Hematopoietic multipotent progenitor cell treated with erythropoietin and hydrocortisone succinate and interleukin-3 and kit ligand, for 17 days (in vitro differentiated cells): ENCODE measurements at places on chromosomes 5 and 9.

GRCh38 chr5:168295574-168296201, 4.2 kb downstream of the WWC1 start:
- no peak for DNase-seq

DNA sequence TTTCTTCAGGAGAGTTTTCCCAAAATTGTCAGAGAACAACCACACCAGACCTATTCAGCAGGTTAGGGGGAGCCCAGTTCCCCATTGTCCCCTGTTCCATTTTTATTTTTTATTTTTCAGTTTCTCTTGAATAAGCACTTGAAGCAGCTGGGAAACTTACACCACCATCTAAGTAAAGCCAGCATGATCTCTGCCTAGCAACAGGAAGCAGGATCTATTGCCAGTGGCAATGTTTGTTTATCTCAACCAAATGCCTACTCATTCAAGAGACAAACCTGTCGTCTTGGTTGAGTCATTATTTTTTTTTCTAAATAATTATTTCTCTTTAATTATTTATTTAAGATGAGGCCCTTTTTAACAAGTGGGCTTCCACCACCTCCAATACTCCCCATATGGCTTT, 379.3 kb downstream of the PLK2 start:
- no peak for DNase-seq

- no peak for DNase-seq
Observed at GRCh38 chr5:126445502-126446174, 22.4 kb downstream of the GRAMD2B start.

- no peak for DNase-seq
Observed at GRCh38 chr5:74633695-74634094, 6.8 kb downstream of the ENC1 start.

GRCh38 chr9:123550012-123550411, 194.0 kb downstream of the CRB2 start:
- DNase-seq = peak; percentile 16

- DNase-seq = no peak
Observed at GRCh38 chr9:127258606-127259471, 5.7 kb upstream of the GARNL3 start.

- DNase-seq = peak; percentile 77
Observed at GRCh38 chr5:42912184-42912798, 100.6 kb upstream of the SELENOP start.

- DNase-seq = no peak
Observed at GRCh38 chr9:78130004-78130403, 98.4 kb upstream of the GNAQ start.

- no peak for DNase-seq
Observed at GRCh38 chr9:135555910-135556309, 5.6 kb upstream of the PAEP start.

DNA sequence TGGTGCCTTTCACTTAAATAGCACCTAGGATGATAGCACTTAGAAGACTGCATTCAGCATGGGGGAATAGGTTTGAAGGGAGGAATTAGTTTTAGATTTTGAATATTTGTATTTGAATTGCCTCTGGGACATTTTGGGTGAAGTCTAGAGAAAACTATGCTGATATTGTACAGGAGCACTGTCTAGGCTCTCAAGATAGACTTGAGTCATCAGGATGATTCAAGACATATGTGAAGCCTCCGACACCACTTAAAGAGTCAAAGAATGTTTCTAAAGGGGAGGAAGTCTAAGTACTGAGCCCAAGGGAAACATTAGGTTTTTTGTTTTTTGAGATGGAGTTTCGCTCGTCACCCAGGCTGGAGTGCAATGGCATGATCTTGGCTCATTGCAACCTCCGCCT, 63.9 kb upstream of the CCDC180 start:
- no peak for DNase-seq

DNA sequence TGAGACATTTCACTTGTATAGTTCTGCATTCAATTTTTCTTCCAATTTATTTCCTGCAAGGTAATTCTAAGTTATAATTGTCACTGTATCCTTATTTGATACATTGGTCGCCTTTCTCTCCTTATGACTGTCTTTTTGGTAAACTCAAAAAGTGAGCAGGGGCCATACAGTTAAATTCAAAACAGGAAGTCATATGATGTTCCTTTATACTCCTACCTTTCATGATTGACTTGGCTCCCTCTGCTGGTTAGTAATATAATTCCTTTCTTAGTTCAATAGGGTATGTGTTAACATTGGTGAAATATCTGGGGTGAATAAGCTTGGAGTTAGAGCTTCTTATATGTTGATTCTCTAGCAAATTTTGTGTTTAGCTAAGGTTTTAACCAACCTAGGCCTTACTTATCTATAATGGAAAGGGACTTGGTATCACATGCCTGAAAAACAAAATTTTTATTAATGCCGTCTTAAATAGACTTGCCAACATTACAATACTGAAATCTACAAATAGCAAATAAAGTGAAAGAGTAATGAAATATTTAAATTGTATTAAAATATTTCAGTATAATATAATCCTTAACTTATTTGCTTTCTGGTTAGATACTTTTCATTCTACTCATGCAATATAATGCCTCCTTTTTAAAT, 6.0 kb upstream of the NIPBL start:
- peak; percentile 90 for DNase-seq

DNA sequence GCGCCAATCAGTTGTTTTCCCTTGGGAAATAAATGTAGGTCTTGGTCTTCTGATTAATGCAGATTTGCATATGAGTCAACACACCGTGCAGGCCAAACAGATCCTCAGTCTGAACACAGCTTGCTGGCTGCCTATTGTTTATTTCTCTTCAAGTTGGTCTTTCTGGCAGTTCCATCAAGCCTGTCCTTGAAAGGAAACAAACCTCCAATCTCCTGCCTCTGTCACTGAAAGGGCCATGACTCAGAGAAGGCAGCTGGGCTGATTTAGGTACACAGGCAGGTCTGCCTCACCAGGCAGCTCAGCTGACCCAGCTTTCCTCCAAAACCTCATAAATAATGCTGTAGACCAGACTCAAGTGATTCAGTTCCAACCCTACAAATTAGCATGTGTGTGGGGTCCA, 175.9 kb downstream of the MAN2A1 start:
- DNase-seq = no peak

GRCh38 chr5:156505101-156505500, 178.1 kb downstream of the SGCD start:
- DNase-seq = no peak

DNA sequence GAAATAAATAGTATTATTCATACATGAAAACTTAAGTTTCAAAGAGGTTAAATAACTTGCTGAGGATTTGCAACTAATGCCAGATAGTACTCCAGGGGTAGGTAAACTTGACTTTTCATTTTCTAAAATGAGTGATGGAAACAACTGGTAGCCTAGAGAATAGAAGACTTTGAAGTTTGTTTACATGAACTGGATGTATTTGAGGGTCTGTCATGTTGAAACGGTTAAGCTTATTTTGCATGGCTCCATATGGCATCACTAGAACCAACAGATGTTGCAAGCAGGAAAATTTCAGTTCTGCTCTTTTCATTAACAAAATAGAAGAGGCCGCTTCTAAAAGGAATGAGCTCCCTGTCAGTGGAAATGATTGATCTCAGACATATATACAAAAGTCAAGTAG, 105.1 kb upstream of the SGCD start:
- no peak for DNase-seq

DNA sequence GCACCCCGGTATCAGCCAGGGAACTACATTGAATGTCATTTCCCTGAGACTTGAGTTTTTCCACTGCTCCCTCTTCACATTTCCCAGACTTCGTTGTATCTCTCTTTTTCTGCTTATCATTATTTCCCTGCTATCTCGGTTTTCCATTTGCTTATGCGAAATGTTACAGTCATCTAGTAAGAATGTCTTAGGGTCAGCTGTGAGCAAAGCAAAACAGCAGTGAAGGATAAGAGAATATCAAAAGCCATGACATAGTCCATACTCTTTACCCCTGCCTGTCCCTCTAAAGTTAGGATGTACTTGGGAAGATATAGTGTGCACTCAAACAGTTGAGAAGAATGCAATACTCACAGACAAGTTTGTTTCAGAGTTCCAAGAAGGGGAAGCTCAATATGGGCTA, 88.7 kb downstream of the ITGA1 start:
- DNase-seq = no peak

GRCh38 chr5:37184748-37185364, 64.3 kb downstream of the CPLANE1 start:
- DNase-seq = no peak

DNA sequence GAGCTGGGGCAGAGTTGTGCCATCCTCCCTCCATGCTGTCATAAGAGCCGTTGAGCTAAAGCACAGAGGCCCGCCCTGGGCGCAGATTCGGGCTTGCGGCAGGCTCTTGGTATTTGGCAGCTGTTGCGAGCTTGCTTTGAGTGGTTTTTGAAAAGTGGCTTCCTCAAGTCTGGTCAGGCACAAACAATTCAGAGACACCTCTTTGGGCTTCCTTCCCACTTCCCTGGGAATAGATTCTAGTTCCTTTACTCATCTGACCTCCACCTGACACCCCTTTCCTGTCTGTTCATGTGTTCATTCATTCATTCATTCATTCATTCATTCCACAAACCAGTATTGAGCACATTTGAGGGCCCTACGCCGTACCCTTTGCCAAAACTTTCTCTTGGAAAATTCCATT, 27.4 kb downstream of the NCS1 start:
- no peak for DNase-seq
